ENCODE measurements at places on chromosomes 11 and 22.

GRCh38 chr11:59112494-59112893 lies 5.5 kb downstream of the FAM111B start:
- no peak for DNase-seq

GRCh38 chr11:128725630-128726319 lies 31.9 kb downstream of the FLI1 start:
- peak; percentile 53 for DNase-seq

- DNase-seq, result no peak
These were observed 40.8 kb upstream of the IGSF9B start for GRCh38 chr11:133997554-133997953.

DNA sequence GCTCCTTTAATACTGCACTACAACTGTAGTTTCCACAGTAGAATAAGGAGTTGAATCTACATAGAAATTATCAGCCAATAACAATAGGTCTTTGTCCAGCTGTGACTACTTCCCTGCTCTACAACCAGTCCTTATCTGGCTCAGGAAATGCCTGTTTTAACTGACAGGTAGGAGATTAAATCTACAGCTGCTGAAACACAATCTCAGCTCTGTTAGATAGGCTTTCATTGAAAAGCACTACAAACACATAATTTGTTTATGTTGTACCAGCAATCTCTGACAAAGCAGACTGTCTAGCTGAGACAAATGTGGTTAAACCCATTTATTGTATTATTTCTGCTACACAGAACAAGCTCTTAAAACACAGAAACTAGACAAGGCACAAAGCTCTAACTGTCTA lies 230.0 kb downstream of the SOX6 start:
- no peak for DNase-seq

GRCh38 chr11:109388982-109389381 lies 33.0 kb upstream of the C11orf87 start:
- no peak for DNase-seq

Data from left forelimb (tissue), 1 donor.